ENCODE measurements at places on chromosomes 16 and 17. TPM values are rescaled to one million over a fixed set of nuclear protein-coding genes. Genes with fewer than 3 reads are reported as not detected.

DNA sequence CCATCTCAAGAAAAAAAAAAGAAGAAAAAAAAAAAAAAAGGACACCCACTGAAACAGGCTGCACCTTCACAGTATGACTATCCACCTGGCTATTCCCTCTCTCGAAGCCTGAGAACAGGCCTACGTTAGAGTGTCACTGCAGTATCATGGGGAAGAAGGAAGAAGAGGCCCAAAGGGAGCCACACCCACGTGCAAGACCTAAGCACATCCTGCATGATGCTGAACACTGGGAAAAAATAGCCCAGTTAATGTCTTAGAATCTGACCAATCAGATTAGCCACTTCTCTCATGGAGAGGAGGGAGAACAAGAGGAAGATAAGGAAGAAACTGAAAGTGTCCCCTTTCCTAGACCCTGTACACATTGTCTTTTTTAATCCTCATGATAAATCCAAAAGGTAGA is 19.5 kb upstream of the MED13 start:
- no peak for DNase-seq
- H3K4me1 ChIP-seq: no peaks in the 10 kb centered on the region
- peaks cover 6% of the 10 kb centered on the region for H3K27me3 ChIP-seq
- H3K27ac ChIP-seq: no peak overlapping the region
- H3K36me3 ChIP-seq: no peaks in the 10 kb centered on the region
- no peak overlapping the region for H3K4me3 ChIP-seq

The DCAKD gene
- total RNA-seq: 47.9 TPM

DNA sequence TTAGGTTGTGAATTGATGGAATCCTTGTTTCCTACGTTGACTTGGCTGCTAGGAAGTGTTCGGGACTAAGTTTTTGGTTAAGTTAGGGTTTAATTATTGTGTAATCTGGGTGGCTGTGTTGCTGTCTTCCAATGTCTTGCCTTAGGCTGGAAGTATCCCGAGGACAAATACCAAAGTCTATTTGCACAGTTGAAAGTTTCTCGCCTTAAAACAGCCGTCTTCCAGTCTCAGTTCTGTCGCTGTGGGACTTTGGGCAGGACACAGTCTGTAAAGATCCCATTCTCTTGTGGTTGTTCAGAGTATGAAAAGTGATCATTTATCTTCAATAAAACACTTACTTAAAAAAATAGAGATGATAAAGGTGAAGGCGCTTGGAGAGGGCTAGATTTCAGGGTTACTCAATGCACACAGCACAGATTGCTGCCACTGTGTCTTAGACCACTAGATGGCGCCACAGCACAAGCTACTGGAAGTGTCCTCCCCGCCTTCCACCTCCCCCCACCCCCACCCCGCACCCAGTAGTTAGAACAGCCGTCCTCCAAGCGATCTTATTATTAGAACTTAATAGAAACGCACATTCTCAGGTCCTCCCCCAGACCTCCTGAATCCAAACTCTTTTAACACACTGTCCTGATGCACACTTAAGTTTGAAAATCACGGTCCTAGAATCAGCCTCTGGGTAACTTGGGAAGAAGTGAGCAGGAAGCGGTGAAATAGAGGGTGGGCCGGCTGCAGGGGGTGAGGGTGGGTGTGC is 45.8 kb downstream of the AKAP1 start:
- peak; percentile 70 for DNase-seq
- no peaks in the 10 kb centered on the region for H3K4me1 ChIP-seq
- no peak overlapping the region for H3K27ac ChIP-seq
- H3K27me3 ChIP-seq: peaks cover 7% of the 10 kb centered on the region
- H3K4me3 ChIP-seq: peak overlapping the region; percentile 42
- no peaks in the 10 kb centered on the region for H3K36me3 ChIP-seq

GRCh38 chr16:31458073-31458843 is 1.0 kb upstream of the ARMC5 start:
- H3K27me3 ChIP-seq: no peaks in the 10 kb centered on the region
- peak; percentile 45 for DNase-seq
- peak overlapping the region; percentile 55 for H3K4me3 ChIP-seq
- H3K27ac ChIP-seq: peak overlapping the region; percentile 90
- peaks cover 4% of the 10 kb centered on the region for H3K36me3 ChIP-seq

The ADORA2B gene
- 5.2 TPM for total RNA-seq

GRCh38 chr16:25523183-25523582 is 168.6 kb upstream of the HS3ST4 start:
- H3K4me3 ChIP-seq: no peak overlapping the region
- no peak overlapping the region for H3K27ac ChIP-seq
- no peak for DNase-seq
- H3K27me3 ChIP-seq: no peaks in the 10 kb centered on the region
- H3K4me1 ChIP-seq: no peaks in the 10 kb centered on the region
- H3K36me3 ChIP-seq: no peaks in the 10 kb centered on the region

DNA sequence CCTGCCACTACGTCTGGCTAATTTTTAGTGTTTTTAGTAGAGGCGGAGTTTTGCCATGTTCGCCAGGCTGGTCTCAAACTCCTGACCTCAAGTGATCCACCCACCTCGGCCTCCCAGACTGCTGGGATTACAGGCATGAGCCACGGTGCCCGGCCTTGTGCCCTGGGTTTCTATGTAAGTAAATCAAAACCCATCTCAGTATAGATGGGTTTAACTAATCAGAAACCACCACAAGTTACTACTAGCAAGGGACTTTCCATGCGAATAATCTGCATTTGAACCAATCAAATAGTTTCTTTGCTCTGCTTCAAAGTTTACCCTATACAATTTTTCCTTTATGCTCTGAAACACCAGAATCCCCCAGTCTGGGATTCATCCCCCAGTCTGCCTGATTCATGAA is 16.5 kb upstream of the EIF1 start:
- H3K4me1 ChIP-seq: no peaks in the 10 kb centered on the region
- peaks cover 5% of the 10 kb centered on the region for H3K27me3 ChIP-seq
- H3K4me3 ChIP-seq: no peak overlapping the region
- H3K27ac ChIP-seq: no peak overlapping the region

GRCh38 chr17:41530062-41531048 is 2.2 kb upstream of the KRT19 start:
- H3K4me3 ChIP-seq: no peak overlapping the region
- H3K36me3 ChIP-seq: no peaks in the 10 kb centered on the region
- peak; percentile 93 for DNase-seq
- peaks cover 11% of the 10 kb centered on the region for H3K4me1 ChIP-seq

- no peak overlapping the region for H3K4me3 ChIP-seq
- H3K4me1 ChIP-seq: no peaks in the 10 kb centered on the region
- no peak overlapping the region for H3K27ac ChIP-seq
- H3K36me3 ChIP-seq: no peaks in the 10 kb centered on the region
- no peak for DNase-seq
Measured at GRCh38 chr16:14002416-14002990, 68.6 kb upstream of the MRTFB start.

DNA sequence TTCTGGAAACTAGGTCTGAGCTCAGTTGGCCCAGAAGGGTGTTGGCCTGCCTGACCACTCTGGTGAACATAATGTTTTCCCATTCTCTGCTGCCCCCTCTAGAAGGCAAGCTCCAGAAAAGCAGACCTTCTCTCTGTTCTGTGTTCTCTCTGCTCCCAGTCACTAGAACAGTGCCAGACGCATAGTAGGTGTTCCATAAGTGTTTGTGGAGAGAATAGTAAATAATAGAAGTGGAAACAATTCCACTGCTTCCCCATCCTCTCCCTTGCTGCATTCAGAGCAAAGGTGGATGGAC is 32.2 kb upstream of the ETV4 start:
- no peak overlapping the region for H3K27ac ChIP-seq
- no peaks in the 10 kb centered on the region for H3K36me3 ChIP-seq
- H3K4me1 ChIP-seq: peaks cover 14% of the 10 kb centered on the region
- H3K27me3 ChIP-seq: no peaks in the 10 kb centered on the region
- DNase-seq: no peak

GRCh38 chr17:76673729-76674128 is 30.2 kb upstream of the ST6GALNAC1 start:
- no peaks in the 10 kb centered on the region for H3K27me3 ChIP-seq
- peaks cover 9% of the 10 kb centered on the region for H3K4me1 ChIP-seq
- peaks cover 29% of the 10 kb centered on the region for H3K36me3 ChIP-seq

The TEX19 gene
- under 0.01 TPM for total RNA-seq

- no peak overlapping the region for H3K27ac ChIP-seq
- H3K4me1 ChIP-seq: no peaks in the 10 kb centered on the region
- H3K27me3 ChIP-seq: no peaks in the 10 kb centered on the region
- H3K36me3 ChIP-seq: no peaks in the 10 kb centered on the region
Measured at GRCh38 chr16:8126313-8126712, 464.0 kb downstream of the TMEM114 start.

The PDF gene
- total RNA-seq: 4.5 TPM

DNA sequence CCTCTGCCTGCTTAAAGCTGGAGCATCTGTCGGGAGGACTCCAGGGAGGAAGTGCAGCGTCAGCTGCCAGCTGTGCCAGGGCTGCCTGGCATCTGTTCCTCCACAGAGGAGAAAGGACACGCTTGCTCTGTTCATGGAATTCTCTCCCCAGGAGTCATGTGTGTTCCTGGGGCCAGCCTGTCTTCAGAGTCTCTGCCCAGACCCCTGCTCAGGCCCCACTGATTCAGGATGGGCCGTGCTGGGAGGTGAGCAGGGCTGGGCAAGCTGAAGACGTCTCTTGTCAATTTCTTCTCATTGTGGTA is 24.2 kb downstream of the CRISPLD2 start:
- H3K27me3 ChIP-seq: no peaks in the 10 kb centered on the region
- H3K4me3 ChIP-seq: no peak overlapping the region
- peaks cover 16% of the 10 kb centered on the region for H3K4me1 ChIP-seq

The PLD6 gene
- 1.1 TPM for total RNA-seq

The MPP3 gene
- total RNA-seq: 5.7 TPM

GRCh38 chr16:83589576-83589975 is 218.2 kb upstream of the HSBP1 start:
- H3K4me3 ChIP-seq: no peak overlapping the region
- DNase-seq: no peak
- no peaks in the 10 kb centered on the region for H3K36me3 ChIP-seq
- no peaks in the 10 kb centered on the region for H3K4me1 ChIP-seq
- H3K27me3 ChIP-seq: no peaks in the 10 kb centered on the region

The FTSJ3 gene
- 68.1 TPM for total RNA-seq

The SERPINF2 gene
- total RNA-seq: not detected

The KRTAP4-6 gene
- not detected for total RNA-seq

The SECTM1 gene
- total RNA-seq: 2.3 TPM

GRCh38 chr17:78648293-78648692 is 71.1 kb upstream of the DNAH17 start:
- peaks cover 32% of the 10 kb centered on the region for H3K27me3 ChIP-seq
- DNase-seq: no peak
- H3K36me3 ChIP-seq: no peaks in the 10 kb centered on the region
- no peak overlapping the region for H3K27ac ChIP-seq

- H3K4me1 ChIP-seq: no peaks in the 10 kb centered on the region
- no peak overlapping the region for H3K27ac ChIP-seq
- no peaks in the 10 kb centered on the region for H3K27me3 ChIP-seq
- H3K36me3 ChIP-seq: no peaks in the 10 kb centered on the region
- no peak for DNase-seq
- H3K4me3 ChIP-seq: no peak overlapping the region
Measured at GRCh38 chr17:34465789-34466188, 102.8 kb upstream of the CCL1 start.

The TP53TG3 gene
- not detected for total RNA-seq

The TBC1D26 gene
- not detected for total RNA-seq

- no peaks in the 10 kb centered on the region for H3K27me3 ChIP-seq
- peaks cover 29% of the 10 kb centered on the region for H3K4me1 ChIP-seq
- no peak overlapping the region for H3K27ac ChIP-seq
Measured at GRCh38 chr17:81863123-81863675, 2.9 kb upstream of the P4HB start.

GRCh38 chr17:48995304-48995973 is 1.7 kb upstream of the IGF2BP1 start:
- peaks cover 28% of the 10 kb centered on the region for H3K27me3 ChIP-seq
- H3K4me3 ChIP-seq: peak overlapping the region; percentile 93
- no peak overlapping the region for H3K27ac ChIP-seq

- peak overlapping the region; percentile 67 for H3K27ac ChIP-seq
- H3K27me3 ChIP-seq: no peaks in the 10 kb centered on the region
- no peak for DNase-seq
- peaks cover 16% of the 10 kb centered on the region for H3K4me1 ChIP-seq
- peaks cover 17% of the 10 kb centered on the region for H3K36me3 ChIP-seq
- H3K4me3 ChIP-seq: no peak overlapping the region
Measured at GRCh38 chr17:2191785-2192184, 111.8 kb downstream of the SMG6 start.

DNA sequence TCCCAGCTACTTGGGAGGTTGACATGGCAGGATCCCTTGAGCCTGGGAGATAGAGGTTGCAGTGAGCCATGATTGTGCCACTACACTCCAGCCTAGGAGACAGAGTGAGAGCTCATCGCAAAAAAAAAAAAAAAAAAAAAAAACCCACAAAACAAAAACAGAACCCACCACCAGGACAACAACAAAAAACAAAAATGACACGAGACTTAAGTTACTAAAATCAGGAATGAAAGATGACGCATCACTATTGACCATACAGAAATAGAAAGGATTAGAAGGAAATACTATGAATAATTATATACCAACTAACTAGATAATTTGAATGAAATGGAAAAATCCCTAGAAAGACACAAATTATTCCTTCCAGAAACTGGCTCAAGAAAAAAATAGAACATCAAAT is 432.4 kb upstream of the PMFBP1 start:
- DNase-seq: no peak
- H3K36me3 ChIP-seq: no peaks in the 10 kb centered on the region
- no peaks in the 10 kb centered on the region for H3K27me3 ChIP-seq
- H3K4me1 ChIP-seq: no peaks in the 10 kb centered on the region
- H3K4me3 ChIP-seq: no peak overlapping the region

The C16orf46 gene
- under 0.01 TPM for total RNA-seq

DNA sequence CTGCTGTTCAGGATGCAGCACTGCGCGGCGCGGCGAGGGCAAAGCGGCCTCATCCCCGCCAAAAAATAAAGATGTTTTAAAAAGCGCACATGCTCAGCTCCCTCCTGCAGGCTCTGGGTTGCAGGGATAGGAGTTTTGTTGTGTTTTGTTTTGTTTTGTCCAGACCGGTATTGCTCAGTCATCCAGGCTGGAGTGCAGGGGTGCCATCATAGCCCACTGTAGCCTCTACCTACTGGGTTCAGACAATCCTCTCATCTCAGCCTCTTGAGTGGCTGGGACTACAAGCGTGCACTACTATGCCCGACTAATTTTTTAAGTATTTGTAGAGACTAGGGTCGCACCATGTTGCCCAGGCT is 636 bp downstream of the WWOX start:
- DNase-seq: no peak
- H3K4me1 ChIP-seq: peaks cover 3% of the 10 kb centered on the region

DNA sequence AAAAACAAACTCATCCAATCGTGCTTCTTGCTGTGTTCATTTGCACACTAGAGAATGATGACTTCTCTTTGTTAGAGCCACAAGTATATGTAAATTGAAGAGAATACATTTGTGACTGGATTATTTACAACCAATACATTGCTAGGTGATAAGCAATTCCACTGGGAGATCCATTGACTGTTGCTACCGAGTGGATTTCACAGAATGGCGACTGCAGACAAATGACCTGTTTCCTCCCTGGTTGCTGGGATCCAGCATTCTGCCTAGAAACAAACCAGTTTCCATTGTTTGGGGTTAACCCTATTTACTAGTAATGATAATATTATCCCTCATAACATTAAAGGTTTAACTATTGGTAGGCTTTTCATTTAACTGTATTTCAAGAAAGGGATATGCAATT is 36.9 kb upstream of the CPHXL start:
- peaks cover 4% of the 10 kb centered on the region for H3K4me1 ChIP-seq
- no peak for DNase-seq
- no peak overlapping the region for H3K4me3 ChIP-seq

Measured in IMR-90 (cell line).